ENCODE measurements at places on chromosomes 5 and 9.

DNA sequence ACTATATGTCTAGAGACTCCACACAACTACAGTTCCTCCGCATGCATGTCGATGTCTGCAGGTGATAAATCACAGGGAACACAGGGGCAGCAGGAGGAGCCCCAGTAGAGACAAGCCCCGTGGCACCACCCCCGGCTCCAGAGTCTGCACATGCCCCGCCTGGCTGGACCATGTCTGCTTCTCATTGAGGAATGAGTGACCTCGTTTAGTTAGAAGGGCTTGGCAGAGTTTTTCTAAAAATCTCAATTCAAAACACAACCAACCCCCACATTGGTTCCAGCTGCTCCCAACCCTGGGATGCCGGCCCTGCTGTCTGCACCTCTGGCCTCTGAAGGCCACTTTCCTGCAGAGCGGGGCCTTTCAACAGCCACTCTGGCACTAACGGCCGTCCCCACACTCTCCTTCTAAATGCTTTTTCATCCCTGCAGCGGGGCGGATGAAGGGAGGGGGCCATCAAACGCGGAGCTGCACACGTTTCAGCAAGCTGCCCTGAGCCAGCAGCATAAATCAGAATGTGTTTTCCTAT, 106.3 kb downstream of the ROR2 start:
- DNase-seq: no peak

DNA sequence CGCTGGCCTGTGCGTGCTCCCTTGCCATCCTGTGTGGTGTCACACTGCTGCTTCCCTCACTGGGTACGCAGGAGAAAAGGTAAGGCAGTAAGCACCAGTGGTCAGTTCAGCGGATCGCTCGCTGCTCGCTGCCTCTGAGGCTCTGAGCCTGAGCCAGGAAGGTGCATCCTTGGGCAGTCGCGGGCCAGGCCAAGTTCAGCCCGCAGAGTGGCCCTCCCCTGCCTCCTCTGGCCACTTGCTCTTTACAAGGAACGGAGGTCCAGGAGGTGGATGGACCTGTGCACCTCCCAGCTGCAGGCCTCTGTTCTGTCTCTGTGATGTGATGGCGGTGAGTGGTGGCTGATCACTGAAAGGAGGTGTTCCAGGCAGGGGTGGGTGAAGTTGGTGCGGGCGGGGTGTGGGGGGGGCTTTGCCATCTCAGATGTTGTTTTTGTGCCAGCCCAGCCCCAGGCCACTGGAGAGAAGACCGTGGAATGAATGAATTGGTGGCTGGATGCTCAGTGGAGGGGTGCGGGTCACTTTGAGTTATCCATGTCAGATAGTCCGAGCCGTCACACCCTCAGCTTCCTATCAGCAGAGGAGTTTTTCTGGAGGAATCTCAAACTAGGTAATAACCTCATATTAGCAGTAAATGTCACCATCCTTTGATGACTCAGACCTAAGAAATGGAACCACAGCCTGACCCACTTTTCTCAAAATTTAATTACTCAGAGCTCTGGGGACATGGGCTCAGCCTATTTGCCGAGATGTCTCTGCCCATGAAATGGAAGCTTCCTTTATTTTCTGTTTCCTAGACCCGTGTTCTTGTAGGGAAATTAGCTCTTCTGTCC, 7.3 kb downstream of the COL5A1 start:
- DNase-seq: no peak

DNA sequence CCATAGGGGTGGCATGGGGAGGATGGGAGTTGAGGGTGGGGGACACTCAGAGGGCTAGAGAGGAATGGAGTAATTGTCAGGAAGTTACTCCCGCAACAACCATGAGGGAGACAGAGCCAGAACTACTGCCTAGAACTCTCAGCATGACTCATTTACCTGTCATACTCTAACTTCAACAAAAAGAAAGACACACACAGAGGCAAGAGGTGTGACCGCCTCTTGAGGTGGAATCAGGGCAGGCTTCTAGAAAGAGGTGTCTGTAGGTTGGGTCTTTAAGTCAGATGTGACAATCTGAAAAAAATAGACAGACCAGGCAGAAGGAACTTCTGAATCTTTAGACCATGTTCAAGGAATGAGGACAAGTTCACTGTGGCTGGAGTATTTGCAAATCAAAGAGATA, 73.4 kb downstream of the GABBR2 start:
- no peak for DNase-seq

GRCh38 chr9:126965541-126966428, 51.2 kb downstream of the RALGPS1 start:
- DNase-seq: peak; percentile 67

GRCh38 chr9:86546712-86547111, 192.5 kb upstream of the TUT7 start:
- no peak for DNase-seq

DNA sequence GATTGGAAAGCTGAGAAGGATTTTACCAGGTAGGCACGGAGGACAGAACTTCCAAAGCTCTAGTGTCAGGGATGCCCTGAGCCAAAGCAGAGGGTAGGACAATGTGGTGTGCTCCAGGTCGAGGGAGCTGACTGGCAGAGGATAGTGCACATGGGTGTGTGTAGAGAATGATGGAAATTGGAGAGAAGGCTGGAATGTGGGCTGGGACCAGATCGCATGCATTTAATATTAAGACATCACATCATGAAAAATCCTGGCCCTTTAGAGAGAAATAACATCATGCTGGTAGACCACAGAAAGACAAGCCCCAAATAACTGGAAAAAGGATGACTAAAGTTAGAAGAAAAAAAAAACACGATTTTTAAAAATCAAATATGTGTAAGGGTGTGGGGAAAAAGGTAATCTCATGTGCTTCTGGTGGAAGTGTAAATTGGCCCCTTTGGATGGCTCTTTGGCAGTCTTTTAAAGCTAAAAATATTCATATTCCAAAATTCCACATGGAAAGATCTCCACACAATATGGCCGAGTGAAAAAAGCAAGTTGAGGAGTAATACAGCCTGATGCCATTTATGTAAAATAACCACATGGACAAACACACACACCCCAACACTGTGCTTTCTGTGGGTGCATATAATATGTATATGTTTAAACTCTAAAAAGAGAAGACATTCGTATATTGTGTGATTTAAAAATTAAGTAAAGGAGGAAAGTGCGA, 67.0 kb upstream of the TGFBR1 start:
- DNase-seq: no peak
